ENCODE measurements at places on chromosomes 3 and 15.

DNA sequence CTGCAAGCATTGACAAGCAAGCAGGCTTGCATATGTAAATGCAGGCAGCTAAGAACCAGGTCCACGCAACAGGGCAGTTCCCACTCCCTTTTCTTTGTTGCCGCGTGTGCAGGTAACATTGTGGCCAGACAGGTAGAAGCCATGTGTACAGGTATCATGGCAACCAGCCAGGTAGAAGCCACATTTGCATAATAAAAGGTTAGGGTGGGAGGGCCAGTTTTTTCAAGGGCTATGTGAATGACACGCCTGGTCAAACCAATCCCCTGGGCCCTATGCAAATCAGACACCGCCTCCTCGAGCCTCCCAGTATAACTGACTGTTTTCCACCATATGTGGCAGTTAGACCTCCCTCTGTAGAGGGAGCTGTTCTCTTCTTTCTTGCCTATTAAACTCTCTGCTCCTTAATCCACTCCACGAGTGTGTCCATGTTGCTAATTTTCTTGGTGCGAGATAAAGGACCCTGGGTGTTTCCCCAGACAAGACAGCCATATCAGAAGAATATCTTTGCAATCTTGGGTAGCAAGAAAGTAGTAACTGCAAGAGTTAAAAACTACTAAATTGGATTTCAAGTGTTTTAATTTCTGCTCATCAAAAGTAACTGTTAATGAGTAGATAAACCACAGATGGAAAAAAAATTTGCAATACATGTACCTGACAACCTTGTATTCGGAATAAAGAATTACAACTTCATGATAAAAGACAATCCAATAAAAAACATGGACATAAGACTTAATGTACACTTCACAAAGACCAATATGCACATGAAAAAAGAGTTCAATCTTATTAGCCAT, 21.8 kb downstream of the PCOLCE2 start:
- DNase-seq: peak; percentile 80

GRCh38 chr3:47042231-47042791, 62.8 kb downstream of the NBEAL2 start:
- no peak for DNase-seq

DNA sequence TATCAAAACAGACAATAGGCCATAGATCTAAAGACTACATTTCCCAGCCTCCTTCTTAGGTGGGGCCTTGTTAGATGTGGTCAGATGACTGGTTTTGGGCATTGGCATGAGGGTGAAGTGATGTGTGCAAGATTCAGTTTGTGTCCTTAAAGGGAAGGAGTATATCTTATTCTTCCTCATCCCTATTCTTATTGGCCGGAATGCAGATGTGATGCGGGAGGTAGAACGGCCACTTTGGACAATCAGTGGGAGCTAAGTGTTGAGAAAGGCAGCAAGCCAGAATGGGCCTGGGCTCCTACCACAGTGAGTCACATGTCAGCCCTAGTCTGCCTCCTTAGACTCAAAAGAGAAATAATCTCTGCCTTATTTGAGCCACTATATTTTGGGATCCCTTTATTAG, 89.8 kb upstream of the MEX3B start:
- no peak for DNase-seq

DNA sequence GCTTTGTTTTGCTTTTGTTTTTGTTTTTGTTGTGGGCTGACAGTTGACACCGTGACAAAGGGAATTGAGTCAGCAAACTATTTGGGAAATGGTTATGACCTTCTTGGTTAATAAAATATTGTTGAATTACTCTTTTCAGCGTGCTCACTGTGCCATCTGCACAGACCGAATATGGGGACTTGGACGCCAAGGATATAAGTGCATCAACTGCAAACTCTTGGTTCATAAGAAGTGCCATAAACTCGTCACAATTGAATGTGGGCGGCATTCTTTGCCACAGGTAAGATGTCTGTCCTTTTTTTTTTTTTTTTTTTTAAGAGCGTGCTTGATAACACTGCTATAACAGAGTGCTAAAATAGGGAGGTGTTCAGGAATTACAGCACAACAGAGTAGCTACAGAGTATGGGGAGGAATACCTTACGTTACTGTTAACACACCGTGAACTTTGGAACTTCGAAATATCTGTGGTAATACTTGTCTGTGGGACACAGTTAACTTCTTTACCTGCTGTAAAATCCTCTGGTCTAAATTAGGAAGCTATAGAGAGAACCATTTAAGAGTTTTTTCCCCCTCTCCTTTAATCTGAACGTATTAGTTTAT, 48.2 kb downstream of the PRKCI start:
- DNase-seq: no peak

- peak; percentile 11 for DNase-seq
Measured at GRCh38 chr15:92683511-92683834, 27.9 kb upstream of the FAM174B start.

DNA sequence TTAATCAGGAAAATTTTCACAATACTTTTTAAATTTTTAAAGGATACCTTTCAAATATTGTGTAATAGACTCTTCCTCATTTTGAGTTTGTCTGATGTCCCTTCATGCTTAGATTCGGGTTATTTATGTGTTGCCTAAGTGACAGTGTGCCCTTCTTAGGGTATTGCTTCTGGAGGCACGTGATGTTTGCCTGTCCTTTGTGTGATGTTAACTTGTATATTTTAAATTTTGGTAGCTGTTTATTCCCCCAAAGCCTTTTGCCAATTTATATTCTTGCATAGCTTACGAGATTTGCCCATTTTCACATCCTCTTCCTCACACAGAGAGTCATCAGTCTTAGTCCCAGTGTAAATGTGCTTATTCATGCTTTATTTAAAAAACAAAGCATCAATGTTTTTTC, 433.1 kb downstream of the EPHB1 start:
- no peak for DNase-seq

- peak; percentile 76 for DNase-seq
Measured at GRCh38 chr15:59170295-59171066, 36.2 kb upstream of the LDHAL6B start.

DNA sequence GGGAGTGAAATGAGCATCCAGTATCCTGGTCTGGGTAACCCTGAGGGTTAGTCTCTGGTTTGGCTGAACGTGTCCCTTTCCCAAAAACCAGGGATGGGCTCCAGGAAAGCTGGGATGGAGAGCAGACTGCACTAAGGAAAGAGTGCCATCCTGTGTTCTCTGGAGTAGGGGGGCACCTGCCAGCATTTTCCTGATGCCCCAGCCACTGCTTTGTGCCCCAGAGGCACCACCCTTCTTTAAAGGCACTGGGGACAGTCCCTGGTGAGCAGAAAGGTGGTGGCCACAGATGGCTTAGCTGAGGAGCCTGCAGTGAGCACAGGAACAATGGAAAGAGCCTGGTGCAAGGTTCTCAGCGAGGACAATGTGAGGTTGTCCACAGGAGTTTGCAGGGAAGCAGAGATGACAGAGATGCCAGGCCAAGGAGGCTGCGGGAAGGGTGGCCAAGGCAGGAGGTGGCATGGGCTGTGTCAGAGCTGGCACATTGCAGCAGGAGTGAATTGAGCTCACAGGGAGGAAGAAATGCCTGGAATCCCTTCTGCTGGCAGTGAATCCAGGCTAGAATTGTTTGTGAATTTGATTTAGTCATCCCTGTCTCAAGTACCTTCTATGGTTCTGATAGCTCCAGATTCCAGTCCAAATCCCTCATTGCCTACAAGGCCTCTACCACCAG, 39.9 kb downstream of the AMOTL2 start:
- no peak for DNase-seq

DNA sequence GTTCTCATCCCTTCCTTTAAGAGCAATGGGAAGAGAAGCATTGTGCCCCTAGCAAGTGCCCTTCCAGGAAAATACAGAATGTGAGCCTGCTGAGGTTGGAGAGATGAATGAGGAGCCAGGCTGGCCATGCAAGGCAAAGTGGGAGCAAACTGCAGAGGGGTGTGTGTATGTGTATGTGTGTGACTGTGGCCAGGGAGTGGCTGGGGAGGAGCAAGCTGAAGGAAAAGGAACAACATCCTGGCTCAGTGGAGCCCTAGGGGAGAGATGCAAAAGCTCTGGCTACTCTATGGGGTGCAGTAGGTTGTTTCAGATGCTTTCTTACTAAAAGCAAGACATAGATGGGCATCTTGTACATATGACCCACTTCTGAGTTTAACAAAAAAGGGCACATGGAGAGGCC, 20.6 kb downstream of the FOXP1 start:
- peak; percentile 3 for DNase-seq

DNA sequence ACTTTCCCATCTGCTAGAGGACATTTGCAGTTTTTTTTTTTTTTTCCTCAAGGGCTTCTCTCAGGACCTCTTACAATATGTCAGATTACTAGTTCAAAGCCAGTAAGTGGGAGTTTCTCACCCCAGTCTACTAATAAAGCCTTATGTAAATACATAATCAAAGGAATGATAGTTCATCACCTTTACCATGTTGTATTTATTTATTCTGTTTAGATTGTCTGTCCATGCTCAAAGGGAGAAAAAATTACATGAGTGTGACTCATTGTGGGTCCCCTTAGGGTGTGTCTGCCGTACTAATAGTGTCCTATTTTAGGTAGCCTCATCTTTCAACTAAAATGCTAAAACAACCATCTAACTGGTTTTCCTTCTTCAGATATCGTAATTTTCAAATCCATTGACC, 917.6 kb downstream of the EPHA3 start:
- no peak for DNase-seq

DNA sequence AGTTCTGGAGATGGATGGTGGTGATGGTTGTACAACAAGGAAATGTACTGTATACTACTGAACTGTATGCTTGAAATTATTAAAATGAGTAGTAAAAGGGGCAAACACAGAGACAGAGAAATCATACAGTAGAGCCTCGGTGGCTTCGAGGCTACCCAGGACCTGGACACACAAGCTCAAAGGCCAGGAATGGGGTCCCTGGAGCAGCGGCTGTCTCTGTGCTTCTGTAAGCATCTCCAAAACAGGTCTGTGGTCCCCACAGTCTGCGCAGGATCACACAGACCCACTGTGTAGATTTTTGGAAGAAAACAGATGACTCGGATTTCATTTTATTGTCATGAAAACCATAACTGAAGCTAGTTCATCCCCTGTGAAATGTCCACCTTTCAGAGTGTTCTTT, 39.7 kb downstream of the PGPEP1L start:
- DNase-seq: no peak

- no peak for DNase-seq
Measured at GRCh38 chr15:53389271-53390037, 370.0 kb downstream of the WDR72 start.

DNA sequence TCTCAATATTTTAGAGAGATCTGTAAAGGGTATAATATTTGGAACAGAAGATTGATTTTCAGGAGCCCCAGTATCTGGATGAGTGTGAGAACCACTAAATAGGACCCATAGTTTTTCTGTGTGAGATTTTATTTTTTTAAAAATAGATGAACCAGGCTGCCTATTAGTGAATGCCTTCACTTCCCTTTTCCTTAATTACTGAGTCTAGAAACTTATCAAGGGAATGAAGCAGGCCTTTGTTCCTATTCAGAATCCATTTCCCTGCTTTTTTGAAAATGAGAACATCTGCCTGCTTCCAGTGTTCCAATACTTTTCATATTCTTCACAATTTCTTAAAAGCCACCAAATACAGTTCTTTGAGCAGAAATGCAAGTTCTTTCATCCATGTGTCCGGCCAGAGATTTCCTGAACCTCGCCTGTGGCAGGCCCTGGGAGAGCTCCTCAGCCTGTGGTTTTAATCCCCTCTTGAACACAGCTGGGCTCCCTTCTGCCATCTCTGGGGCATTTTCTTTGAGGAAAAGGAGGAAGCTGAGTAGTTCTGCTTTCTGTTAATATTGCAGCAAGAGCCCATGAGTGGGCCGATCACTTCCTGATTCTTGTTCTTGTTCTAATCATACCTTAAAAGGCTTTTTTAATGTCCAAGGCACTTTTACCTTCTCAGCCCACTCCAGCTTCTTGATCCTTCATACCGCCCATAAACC, 4.7 kb downstream of the EHD4 start:
- DNase-seq: peak; percentile 60

DNA sequence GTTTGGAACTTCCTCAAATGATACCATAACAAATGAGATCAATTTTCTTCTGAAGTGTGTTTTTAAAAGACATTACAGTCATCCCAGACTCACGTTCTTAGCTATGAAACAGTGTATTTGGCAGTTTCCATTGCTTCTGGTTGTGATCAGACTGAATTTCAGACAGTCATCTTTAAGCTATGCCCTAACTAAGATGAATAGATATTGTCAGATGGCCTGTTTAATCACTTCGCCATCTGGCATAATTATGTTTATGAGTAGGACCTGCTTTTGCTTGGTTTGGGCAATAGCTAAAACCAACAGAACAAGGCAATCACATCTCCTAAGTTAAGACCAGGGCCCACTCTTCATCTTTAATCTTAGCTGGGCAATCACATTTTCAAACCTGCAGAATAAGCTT, 313.1 kb downstream of the SV2B start:
- no peak for DNase-seq

DNA sequence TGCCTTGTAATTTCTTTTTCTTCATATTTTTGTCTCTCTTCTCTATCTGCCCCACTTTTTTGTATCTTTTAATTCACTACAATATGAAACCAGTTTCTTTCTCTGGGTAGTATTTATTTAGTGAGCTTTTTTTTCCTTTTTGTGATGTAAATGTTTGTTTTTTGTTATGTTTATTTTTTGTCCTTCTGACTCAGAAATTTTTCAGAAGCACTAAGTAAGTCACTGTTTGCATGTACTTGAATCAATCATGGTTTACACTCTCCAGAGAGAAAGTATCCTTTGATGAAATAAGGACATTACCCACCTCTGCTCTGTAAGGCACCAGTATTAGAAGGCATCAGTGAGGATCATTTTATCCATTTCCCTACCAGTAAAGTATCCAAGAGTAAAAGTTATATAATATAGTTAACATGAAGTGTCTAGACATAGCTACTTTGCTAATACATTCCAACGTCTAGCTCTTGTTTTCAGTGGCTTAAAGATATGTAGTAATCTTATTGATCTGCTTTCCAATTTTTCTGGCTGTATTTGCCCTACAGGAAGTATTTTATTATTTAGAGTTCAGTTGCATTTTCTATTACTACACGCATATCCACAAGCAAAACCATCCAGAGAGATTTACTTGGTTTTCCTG, 25.4 kb downstream of the FILIP1L start:
- peak; percentile 7 for DNase-seq

- peak; percentile 35 for DNase-seq
Measured at GRCh38 chr3:119310071-119310470, 15.9 kb downstream of the ARHGAP31 start.

- DNase-seq: no peak
Measured at GRCh38 chr3:16692486-16693344, 87.5 kb upstream of the DAZL start.

DNA sequence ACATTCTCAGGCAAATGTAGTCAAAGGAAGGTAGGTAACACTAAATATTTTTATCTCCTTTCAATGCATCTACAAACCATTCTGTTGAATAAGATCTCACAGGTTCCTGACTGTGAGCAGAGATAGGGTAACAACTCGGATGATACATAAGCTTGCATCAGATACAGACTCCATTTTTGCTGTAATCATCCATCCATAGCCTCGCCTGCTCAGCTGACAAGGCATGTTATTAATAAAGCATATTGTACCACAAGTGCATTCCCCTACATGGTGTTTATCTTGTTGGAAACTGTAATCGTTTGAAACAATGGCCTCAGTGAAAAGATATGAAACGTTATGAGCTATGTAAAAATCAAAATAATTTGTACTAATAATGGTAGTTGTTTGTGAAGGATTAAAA, 35.4 kb upstream of the TCF12 start:
- no peak for DNase-seq

GRCh38 chr15:63061975-63062374, 19.4 kb downstream of the TPM1 start:
- DNase-seq: no peak
